Anterior cingulate cortex (tissue), 58 donors: ENCODE measurements at places on chromosomes 5 and 9.

GRCh38 chr9:5389109-5389732 is 48.5 kb downstream of the PLGRKT start:
- DNase-seq, result no peak

- no peak for DNase-seq
These were observed 53.8 kb downstream of the ARRDC3 start for GRCh38 chr5:91329283-91329682.

DNA sequence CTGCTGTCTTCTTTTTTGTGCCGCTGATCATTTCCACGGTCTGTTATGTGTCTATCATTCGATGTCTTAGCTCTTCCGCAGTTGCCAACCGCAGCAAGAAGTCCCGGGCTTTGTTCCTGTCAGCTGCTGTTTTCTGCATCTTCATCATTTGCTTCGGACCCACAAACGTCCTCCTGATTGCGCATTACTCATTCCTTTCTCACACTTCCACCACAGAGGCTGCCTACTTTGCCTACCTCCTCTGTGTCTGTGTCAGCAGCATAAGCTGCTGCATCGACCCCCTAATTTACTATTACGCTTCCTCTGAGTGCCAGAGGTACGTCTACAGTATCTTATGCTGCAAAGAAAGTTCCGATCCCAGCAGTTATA is 17.1 kb downstream of the F2R start:
- DNase-seq, result no peak

DNA sequence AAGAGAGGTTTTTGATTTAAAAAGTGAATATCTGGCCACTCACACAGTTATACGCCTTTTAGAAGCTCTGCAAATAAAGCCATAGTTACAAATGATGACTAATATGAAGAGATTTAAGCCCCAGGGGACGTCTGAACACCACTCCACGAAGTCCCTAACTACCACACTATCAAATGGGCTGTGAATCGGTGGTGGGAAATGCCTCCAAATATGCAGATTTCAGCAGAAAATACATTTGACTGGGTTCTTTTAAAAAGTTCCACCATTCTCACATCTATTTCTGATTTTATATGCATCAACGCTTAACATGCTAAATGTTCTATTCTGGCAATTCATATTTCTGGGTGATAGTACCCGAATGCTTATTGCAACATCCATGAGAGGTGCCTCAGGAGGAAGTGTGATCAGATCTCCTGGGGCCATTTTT is 22.5 kb downstream of the TICAM2 start:
- no peak for DNase-seq

DNA sequence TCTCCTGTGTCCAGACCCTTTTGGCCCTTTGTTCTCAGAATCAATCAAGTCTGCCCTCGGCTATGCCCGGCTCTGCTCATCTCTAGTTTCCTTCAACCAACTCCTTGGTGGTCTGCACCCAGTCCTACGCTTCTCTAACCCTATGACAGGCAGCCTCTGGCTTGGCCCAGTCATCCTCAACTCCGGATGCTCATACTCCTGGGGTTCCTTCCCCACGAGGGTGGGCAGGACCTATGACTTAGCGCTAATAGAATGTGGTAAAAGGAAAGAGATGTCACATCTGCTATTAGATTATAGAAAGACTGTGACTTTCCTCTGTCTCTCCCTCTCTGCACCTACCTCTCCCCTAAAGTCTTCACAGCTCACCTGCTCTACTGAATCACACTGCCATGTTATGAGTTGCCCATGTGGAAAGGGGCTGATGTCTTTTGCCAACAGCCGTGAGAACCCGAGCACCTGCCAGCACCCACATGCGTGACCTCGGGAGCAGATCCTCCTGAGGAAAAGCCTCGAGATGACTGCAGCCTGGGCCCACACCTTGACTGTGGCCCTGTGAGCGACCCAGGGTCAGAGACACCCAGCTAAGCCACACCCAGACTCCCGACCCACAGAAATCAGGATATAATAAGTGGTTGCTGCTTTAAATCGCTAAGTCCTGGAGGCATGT is 334.9 kb downstream of the GADD45G start:
- DNase-seq, result no peak

GRCh38 chr9:126398403-126399058 is 71.9 kb downstream of the MVB12B start:
- peak; percentile 79 for DNase-seq

GRCh38 chr5:54030981-54031380 is 279.4 kb downstream of the ARL15 start:
- no peak for DNase-seq

DNA sequence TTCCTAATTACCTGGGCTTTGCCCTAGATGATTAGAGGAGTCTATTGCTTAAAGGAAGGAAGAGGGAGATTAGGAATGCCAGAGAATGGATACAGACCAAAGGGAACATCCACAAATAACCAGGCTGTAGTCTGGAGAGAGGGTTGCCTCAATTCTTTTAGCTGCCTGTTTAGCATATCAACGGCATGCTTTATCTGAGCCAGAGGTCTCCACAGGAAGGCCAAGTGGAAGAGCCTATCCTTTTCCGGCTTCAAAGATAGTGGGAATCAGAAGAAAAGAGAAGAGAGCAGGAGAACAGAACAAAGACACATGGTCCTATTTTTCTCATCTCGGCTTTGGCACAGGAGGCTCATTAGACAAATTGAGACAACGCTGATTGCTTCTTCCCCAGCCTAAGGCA is 142.4 kb downstream of the NMUR2 start:
- no peak for DNase-seq

DNA sequence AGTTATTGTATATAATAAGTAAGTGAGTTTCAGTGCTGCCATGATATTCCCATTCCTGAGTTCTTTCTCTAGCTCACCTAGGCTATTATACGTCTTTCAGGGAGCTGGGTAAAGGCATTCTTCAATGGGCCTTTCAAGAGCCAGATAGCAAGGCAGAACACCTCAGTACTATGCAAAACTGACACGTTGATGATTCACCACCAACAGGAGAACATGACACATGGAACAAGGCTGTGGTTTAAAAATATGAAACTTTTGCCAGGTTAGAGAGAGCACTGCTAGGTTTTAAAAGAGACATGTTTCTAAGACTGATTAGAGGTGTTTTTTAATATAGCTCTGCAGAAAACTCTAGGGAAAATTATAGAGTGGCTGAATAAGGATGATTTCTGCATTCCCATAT is 95.9 kb downstream of the UGCG start:
- no peak for DNase-seq

DNA sequence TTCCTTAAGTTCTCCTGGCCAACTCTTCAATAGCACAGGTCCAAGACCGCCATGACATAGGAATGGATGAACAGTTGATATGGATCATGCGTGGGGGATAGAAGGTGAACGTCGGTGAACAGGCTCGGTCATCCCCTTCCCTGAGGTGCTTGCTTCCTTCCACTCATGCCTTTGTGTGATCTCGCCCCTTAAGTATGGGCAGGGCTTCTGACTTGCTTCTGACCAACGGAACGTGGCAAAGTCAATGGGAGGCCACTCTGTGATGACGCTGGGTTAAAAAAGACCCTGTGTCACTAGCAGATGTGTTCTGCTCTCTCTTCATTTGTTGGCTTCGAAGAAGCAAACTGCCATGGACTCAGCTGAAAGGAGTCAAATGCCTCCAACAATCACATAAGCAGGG is 240.5 kb upstream of the TUT7 start:
- DNase-seq, result no peak

GRCh38 chr9:126056312-126057021 is 270.2 kb upstream of the MVB12B start:
- DNase-seq, result no peak

DNA sequence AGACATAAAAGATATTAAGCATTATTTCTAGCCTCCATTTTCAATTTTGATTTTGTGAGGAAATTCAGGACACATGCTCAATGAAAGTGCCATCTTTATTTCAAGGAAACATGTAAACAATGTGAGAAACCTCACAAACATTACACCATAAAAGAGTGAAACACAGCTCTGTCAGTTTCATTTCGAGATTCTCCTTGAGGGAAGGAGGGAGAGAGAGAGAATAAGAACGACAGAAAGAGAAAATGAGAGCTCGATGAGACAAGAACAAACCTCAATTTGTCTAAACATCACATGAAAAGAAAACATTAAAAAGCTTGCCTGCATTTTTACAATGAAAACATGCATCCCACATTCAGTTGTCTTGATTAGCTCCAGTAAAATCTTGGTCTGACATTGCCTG is 553.5 kb upstream of the MEF2C start:
- DNase-seq, result no peak

DNA sequence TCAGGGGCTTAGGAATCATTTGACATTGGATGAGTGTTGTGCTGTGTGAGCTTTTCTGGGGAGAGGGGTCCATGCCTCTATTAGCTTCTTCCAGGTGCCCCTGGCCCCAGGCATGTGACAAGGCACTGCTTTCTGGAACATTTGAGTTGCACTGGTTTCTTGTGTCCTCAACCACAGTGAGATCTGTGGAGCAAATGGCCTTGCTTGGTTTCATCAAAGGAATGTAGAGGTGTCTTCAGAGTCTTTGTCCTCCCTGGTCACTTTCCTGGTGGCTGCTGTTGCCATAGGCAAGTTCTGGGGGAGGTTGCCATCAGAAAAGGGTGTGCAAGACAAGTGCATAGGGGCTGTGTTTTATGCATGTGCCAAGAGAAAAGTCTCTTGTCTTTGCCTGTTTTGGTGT is 157.5 kb downstream of the MACROH2A1 start:
- no peak for DNase-seq

- no peak for DNase-seq
These were observed 12.4 kb downstream of the SMAD5 start for GRCh38 chr5:136145030-136145429.

- no peak for DNase-seq
These were observed 3.3 kb downstream of the GPX3 start for GRCh38 chr5:151023651-151024050.

- DNase-seq, result no peak
These were observed 14.1 kb upstream of the CARD19 start for GRCh38 chr9:93081931-93082330.

DNA sequence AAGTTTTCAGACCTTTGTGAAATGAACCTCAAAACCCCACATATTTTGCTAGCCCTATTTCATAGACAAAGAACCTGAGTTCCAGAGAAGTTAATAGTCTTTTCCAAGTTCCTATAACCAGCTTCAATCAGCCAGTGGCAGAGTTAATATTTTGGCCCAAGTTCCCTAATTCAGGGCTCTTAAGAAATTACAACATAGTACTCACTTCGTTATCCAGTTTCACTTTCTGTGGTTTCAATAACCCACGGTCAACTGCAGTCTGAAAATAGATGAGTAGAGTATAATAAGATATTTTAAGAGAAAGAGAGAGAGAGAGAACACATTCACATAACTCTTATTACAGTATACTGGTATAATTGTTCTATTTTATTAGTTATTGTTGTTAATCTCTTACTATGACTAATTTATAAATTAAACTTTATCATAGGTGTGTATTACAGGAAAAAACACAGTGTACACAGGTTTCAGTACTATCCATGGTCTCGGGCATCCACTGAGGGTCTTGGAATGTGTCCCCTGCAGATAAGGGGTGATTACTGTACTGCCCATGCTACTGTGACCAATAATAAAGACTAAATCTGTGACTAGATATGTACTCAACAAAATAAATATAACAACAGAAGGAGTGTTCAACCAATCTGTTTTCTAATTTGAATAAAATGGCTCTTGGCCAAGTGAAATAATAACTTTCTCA is 9.3 kb upstream of the MYOT start:
- DNase-seq, result no peak

GRCh38 chr5:42429694-42430093 is 6.5 kb downstream of the GHR start:
- DNase-seq, result no peak

- no peak for DNase-seq
These were observed 11.3 kb downstream of the DBN1 start for GRCh38 chr5:177462021-177462670.

GRCh38 chr5:10949856-10950630 is 189.0 kb upstream of the DAP start:
- DNase-seq, result no peak

DNA sequence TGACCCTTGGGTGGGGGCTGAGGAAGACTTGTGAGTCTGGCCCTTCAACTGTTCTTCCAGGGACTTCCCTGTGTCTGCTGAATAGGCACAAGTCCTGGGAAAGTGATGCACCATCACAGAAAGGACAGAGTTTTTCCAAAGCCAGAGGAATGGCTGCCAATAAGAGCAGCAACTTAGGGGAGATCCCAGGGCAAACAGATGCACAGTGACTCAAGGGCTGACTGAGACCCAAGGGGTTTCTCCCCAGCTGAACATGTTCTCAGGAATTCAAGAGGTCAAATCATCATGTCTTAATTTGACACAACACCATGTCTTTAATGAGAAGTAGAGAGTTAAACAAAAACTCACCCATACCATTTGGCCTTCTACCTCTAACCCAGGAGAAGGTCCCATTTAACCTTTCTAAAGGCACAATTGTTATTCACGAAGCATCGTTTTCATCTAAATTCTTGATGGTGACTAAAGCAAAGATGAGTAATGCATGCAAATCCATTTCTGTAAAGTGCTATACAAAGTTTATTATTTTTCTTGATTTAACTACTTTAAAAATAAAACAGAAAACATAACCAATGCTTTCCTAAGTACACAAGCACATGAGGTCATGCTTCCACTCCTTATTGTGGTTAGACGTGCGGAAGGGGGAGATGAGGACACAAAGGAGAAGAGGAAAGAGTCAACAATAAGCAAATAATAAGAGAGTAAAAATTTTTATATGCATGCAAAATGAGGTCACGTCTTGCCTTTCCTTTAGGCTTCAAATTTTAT is 324.1 kb downstream of the PLK2 start:
- DNase-seq, result no peak

DNA sequence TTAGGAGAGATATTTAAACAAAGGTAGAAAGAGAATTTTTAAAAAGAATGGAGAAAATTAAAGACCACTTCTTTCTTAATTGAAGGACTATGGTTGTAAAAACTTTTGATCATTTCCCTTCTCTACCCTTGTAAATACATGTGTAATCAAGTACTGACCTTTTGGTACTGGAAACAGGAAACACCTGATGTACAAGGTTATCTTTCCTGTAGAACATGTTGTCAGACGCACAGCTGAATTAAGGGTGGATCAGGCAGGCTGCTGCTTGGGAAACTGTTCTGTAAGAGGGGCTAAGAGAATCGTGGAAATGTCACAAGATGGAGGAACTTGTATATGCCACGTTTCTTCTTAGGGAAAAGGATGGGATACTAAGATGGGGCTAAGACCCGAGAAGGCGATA is 341.6 kb downstream of the ZNF608 start:
- no peak for DNase-seq

- peak; percentile 24 for DNase-seq
These were observed 101.0 kb downstream of the CD180 start for GRCh38 chr5:67095346-67096171.

GRCh38 chr9:27425827-27426510 is 98.1 kb upstream of the IFNK start:
- DNase-seq, result no peak

GRCh38 chr5:126490167-126490940 is 67.1 kb downstream of the GRAMD2B start:
- DNase-seq, result peak; percentile 33

DNA sequence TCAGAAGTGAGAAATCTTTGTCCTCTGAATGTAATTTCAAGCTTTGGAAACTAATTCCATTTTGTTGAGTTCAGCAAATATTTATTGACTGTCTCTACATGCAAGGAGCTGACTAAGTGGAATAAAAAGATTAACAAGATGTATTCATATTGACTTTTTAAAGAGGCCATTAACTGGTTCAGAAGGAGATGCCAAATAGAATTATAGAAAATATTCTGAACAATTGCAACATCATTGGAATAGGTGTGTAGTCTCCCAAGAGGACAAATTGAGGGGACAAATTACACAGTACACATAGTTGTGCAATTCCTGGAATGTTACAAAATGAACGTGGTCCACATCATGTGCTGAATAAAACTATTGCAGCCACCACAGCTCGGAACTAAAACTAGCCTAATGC is 224.2 kb downstream of the NPR3 start:
- DNase-seq, result no peak

- DNase-seq, result no peak
These were observed 32.5 kb downstream of the JAKMIP2 start for GRCh38 chr5:147750065-147750464.
